ENCODE measurements at places on chromosomes 7 and 10. TPM values are rescaled to one million over a fixed set of nuclear protein-coding genes. Genes with fewer than 3 reads are reported as not detected.

DNA sequence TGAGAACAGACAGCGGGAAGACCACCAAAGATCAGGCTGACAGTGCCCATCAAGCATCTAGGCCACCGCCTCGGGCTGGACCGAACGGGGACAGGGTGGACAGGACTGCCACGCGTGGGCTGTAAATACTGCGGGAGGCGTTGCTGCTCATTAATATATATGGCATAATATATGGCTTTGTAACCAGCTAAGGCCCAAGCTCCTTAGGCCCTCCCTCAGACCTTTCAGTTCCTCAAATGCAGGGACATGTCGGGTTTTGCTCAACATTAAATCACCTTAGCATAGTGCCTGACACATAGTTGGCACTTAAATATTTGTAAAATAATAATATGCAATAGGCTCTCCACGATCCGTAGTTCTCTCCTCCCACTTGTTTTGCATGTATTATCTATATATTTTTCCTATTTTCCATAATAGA lies 402 bp upstream of the TMEM168 start:
- no peak for DNase-seq

DNA sequence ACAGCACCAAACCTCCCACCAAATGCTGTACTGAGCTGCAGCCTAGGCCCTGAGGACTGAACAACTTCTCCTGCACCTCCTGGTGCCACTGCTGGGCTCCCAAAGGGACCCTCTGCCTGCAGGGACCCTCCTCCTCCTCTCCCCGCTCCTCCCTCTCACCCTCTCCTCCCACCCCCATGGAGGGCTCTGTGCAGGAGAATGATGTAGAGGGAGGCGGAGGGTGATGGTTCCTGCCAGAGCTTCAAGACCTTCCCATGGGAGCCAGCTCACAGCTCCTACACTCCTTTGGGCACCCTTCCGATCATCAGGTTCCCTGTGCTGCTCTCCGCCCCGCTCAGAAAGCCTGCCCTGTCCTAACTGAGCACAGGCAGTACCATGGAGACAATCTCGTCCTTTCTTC lies 97.7 kb downstream of the PRKAG2 start:
- DNase-seq = no peak

DNA sequence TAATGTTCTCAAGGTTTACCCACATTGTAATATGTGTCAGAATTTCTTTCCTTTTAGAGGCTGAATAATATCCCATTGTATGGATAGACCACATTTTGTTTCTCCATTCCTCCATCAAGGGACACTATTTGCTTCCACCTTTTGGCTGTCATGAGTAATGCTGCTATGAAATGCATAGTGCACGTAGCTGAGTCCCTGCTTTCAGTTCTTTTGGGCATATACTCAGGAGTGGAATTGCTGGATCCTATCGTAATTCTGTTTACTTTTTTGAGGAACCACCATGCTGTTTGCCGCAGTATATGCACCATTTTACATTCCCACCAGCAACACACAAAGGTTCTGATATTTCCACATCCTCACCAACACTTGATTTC lies 60.0 kb downstream of the PRF1 start:
- no peak for DNase-seq

GRCh38 chr7:49341849-49342248 lies 417.5 kb downstream of the CDC14C start:
- DNase-seq = no peak

DNA sequence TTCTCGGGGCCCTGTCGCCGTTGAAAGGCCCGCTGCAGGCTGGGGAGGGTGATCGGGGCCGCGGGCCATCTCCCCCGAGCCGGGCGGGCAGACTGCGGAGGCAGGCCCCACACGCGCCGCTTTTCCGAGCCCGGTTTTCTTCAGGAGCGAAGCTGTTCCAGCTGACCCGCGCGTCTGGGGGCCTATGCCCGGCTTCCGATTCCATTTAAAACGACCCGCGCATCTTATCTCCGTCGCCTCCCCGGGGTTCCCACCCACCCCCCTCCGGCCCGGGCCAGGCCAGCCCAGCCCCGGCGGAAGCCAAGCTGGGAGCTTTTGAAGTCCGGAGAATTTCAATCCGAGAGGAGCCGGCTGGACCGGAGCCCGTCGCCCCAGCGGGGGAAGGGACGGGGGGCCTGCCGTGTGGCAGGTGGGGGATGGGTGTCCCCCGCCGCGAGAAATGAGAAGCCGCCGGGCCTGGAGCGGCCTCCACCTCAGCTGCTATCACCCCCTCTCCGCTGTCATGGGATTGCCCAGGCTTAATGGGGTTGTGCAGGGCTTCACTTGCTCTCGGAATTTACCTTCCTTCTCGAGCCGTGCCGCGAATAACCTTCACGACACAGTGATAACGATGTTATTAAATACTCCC lies 3.1 kb upstream of the EVX1 start:
- no peak for DNase-seq

PPP1R17 gene
- total RNA-seq = not detected

ACBD5 gene
- total RNA-seq = 19.1 TPM

EIF5AL1 gene
- total RNA-seq = 0.25 TPM

SPDYE16 gene
- total RNA-seq = not detected

GRB10 gene
- total RNA-seq = 98.5 TPM

DNA sequence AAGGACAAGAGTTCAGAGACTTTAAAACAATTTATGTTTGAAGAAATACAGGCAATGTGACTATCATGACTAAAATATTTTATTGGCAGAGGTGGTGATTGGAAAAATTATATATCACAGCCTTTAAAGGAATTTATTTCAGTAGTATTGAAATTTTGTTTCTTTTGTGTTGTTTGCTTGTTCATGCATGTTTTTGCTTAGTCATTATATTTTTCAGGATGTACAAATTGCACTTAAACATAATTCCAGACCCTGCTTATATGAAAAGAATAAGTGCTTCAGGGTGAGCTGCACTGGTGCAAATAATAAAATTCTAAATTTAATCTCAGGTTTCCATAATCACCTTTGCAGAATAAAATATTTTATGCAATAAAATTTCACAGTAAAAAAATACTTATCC lies 283.3 kb downstream of the PPP1R3A start:
- no peak for DNase-seq

TMEM196 gene
- total RNA-seq = not detected

DNA sequence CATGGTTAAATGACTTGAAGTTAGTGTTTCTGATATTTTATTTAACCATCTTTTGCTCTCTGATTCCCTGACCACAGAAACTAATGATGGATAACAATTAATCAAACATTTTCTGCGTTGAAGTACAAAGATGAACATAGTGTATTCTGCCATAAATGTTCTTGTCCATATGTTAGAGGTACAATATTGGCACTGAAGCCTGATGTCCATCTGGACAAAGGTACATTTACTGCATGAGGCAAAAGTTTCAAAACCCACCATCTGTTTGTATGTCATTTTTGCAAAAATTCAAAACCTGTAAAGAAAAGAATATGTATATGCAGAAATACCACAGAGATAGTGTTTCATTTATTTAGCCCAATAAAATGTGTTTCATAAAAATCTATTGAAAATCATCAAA lies 861.5 kb downstream of the ANKRD7 start:
- no peak for DNase-seq

GRCh38 chr10:24882047-24882698 lies 70.2 kb downstream of the PRTFDC1 start:
- DNase-seq = peak; percentile 72

KIF11 gene
- total RNA-seq = 18.5 TPM

VGF gene
- not detected for total RNA-seq

DNA sequence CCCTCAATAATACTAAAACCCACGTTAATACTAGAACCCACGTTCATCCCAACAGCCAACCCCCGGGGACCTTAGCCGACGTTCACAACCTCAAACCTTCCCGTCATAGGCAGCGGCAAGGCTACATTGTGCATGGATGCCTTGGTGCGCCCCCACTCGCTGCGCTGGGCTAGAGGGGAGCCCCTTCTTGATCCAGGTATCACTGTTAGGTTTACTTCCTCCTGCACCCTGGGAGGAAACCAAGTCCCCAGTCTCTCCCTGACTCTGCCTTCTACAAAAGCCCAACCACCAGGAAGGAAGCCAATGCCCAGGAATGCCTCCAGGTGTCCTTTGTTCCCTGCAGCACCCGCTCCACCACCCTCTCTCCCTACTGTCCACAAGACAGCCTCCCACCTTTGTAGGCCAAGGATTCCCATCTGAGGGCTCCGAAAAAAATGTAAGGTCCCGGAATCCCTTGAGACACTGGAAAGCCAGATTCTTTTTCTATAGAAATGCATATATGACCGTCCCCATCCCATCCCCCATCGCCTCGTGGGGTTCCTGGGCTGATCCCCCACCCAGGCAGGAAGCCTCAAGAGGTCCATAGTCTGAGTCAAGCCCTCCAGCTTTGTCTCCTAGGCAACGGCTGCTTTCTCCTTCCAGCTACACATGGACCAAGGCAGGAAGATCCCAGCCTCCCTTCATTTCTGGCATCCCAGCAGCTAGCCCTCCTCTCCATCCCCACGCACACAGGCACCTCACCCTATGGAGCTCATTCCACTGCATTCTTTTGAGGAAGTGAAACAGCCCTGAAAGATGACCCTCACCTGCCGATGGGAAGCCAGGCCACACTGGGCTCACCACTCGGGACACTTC lies 25.2 kb downstream of the CTBP2 start:
- DNase-seq = no peak

- no peak for DNase-seq
These were observed 42.2 kb upstream of the PDGFA start for GRCh38 chr7:561631-562373.

- DNase-seq = no peak
These were observed 16.6 kb upstream of the WDFY4 start for GRCh38 chr10:48667960-48668590.

Data from dermis microvascular lymphatic vessel endothelial cell (primary cell).